T1000 (cell line): ENCODE measurements at places on chromosomes 5 and 9.
A peak's percentile ranks its signal among the peaks of the same experiment; 100 is the strongest.

GRCh38 chr9:107648153-107648715 lies 158.7 kb upstream of the KLF4 start:
- no peak for DNase-seq

GRCh38 chr5:34499001-34499734 lies 157.0 kb upstream of the RAI14 start:
- no peak for DNase-seq

- no peak for DNase-seq
These were observed 24.5 kb upstream of the SEMA4D start for GRCh38 chr9:89522261-89522958.

DNA sequence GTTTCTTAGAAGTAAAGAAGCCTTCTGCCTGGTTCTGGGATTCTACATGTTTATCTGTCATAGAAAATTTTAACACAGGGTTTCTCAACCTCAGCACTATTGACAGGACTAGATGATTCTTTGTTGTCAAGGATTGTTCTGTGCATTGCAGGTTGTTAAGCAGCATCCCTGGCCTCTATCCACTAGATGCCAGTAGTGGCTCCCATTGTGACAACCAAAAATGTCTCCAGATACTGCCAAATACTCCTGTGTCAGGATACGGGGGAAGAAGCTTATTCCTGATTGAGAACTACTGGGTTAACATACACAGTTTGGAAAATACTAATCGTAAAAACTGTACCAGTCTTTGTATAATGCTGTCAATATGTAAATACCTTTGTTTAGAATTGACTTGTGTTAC lies 167.1 kb downstream of the NIPBL start:
- no peak for DNase-seq

DNA sequence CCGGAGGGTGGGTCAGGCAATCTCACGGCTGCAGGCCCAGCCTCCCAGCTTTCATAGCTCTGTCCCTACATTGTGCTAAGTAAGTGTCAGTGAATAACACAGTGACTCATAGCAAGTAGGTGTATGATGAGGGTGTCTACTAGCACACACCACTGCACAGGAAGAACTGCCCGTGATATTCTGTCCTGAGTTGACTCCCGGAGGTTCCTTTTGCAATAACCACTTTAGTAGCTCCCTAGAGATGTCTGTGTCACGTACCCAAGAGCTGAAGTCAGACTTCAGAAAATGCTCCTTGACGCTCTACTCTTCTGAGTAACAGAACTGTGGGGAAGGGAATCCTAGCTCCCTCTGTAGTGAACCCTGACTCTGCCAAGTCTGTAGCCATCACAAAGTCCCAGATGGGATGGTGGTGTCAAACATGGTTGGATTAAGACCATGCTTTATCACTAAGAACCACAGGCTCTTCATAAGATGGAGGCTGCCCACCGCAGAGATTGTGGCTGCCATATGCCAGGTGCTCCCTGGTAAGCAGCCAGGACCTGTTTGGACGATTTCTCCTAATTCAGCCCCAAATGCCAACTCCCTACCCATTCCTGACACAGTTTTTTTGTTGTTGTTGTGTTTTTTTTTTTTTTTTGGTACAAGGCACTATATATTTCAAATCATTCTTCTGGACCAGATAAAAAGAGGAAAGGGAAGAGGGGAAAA lies 352.6 kb upstream of the PANK3 start:
- DNase-seq = peak; percentile 15

GRCh38 chr9:133274236-133275104 lies 531 bp downstream of the ABO start:
- DNase-seq = no peak

DNA sequence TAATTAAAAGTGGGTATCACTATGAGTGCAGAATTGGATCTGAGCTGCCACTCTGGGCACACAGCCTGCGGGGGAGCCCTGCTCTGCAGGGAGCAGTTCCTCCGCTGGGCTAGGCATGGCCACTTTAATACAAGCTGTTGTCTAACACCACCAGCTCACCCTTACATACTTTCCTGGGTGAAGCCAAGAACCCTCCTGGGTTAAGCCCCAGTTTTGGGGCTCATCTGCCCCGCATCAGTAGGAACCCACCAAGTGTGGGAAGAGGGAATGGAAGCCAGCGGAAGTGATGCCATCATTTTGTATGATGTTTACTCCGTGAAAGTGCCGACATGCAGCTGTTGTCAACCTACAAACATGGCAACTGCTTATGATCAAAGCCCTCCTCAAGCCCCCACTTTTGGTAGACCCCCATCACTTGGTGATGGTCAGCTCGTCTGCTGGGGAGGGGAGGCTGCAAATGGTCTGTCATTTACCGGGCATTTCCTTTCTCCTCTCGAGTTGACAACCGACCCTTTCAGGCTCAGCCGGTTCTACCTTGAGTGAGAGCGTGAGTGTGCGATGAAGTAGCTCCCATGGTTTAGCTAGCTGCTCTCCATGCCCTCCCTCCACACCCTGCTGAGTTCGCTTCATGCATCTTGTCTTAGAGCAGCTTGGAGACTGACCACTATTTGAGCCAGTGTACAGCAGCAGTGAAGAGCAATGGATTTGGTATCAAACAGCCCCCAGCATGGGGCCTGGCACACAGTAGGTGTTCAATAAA lies 95.3 kb upstream of the IER5L start:
- DNase-seq = no peak

DNA sequence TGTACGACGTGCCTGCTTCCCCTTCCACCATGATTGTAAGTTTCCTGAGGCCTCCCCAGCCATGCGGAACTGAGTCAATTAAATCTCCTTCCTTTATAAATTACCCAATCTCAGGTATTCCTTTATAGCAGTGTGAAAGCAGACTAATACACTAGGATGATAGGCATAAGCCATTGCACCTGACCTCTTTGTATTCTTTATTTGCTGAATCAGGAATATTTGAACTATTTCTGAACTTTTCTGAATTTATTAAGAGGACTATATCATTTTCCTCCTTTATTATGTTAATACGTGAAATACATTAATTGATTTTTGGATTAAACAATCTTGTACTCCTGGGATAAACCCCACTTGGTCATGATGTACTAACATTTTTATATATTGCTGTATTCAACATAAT lies 28.2 kb upstream of the NR4A3 start:
- no peak for DNase-seq

- DNase-seq = no peak
These were observed 219.9 kb upstream of the GLRA1 start for GRCh38 chr5:152144556-152144955.

DNA sequence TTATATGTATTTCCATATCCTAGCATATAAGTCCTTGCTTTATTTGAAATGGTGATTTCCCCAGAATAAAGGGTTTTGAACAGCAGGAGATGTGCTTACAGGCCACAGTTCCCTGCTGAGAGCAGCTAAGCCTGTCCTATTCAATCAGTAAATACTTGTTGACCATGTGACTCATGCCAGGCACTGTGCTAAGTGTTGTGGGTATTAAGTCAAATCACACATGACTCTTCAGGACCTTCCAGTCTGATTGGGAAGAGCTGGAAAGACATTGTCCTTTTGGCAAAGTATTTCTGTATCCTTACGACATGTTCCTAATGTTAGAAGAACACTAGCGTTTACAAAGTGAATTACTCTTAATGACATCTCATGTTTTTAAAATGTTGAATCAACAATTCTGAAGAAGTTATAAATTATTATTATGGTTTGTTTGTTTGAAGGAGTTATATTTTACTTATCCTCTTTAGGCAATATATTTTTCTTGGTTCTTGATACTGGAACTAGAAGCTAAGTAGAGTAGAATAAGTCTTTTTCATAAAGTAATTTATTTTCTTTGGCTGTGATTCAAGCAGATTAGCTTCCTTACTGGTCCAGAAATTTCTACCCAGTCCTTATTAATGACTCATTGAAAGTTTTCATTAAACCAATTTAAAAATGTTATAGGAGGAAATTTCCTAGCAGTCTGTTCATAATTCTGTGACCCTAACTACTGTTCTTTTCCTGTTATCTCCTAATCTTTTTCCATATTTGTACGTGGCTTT lies 82.1 kb downstream of the GAPVD1 start:
- DNase-seq = no peak

DNA sequence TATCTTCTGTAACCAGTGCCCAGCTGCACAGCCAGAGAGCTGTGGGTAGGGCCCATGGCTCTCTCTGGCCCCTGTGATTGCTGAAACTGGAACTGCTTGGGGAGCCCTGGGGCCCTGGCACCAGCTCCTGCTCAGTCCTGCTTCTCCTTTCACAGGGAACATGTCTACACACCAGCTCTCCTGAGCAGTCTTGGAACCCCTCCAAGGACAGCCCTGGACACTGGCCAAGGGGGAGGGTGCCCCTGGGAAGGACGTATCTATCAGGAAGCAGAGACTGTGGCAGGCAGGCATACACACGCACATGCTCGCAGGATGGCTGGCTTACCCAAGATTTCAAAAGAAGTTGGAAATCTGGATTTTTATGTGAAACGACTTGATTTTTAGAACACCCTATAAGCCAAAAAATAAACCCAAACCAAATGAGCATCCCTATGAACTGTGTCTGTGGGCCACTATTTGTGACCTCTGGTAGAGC lies 8.8 kb upstream of the TRAF1 start:
- DNase-seq = peak; percentile 74

GRCh38 chr5:54700986-54701578 lies 183.5 kb downstream of the SNX18 start:
- DNase-seq = peak; percentile 55

- no peak for DNase-seq
These were observed 12.3 kb upstream of the CAST start for GRCh38 chr5:96649681-96650540.

DNA sequence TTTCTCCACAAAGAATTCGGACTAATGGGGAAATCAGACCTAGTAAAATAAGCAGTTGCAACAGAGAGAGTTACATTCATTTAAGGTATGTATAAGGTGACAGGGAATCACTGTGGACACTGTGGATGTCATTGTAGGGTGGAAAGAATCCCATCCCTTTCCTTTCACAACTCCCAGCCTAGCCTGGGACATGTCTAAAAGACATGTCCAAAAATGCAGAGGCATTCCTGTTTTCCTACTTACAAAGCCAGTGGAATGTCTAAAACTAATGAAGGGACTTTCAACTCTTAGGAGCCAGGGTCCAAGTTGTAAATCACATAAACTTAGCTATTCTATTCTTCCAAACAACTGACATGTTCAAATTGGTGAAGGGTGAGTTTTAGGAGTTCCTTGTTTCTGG lies 511.0 kb downstream of the PRELID2 start:
- DNase-seq = no peak

DNA sequence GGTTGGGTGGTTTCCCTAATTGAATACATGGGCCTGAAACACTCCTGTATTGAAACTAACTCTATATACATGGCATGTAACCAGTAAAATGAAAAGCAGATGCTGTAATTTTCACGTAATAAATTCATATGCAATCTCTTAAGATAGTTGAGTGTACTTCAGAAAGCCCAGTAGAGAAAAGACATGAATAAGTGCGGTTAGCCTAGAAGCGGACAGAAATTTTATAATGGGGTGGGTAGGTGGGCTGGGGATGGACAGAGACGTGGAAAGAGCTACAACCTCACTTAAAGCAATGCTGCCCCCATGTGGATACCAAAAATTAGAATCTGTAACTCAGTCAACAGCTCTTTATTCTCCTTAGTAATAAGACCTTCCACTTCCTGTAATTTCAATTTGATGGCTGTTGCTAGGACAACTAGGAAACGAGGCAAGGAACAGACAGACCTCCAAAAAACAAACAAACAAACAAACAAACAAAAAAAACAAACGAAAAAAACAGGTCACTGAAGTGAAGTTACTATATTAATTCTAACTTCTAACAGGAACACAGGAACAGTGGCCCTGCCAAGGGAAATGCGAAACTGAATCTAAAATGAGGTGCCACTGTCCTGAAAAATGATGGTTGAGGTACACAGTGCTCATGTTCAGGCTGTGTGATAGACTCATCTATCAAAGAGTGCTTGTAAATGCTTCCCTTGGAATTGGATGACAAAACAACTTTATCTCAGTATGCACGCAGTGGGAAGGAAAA lies 103.4 kb upstream of the GNA14 start:
- DNase-seq = peak; percentile 7

DNA sequence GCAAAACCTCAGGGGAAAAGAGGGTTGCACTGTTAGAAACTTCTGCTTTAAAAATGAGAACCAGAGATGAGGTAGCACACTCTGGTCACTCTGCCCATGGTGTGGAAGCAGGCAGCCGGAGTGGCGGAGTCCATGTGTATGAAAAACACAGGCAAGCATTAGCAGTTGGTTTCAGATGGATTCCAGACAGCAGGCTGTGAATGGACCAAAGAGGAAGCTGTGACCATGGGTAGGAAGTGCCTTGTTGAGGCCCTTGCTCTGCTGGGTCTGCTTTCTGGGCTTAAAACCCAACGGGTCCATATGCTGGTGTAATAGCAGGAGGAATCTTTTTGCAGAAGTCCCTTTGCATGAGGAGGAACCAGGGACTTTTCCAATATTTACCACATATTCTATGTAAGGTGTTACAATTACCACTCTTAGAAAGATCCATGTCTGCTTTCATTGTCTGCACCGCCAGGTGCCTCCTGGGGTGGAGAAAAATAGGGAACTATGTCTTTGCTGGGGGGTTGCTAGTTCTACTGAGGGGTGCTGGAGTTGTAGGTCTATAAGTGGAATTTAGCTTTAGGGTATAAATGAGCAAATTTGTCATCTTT lies 77.0 kb downstream of the ANKRD55 start:
- no peak for DNase-seq

DNA sequence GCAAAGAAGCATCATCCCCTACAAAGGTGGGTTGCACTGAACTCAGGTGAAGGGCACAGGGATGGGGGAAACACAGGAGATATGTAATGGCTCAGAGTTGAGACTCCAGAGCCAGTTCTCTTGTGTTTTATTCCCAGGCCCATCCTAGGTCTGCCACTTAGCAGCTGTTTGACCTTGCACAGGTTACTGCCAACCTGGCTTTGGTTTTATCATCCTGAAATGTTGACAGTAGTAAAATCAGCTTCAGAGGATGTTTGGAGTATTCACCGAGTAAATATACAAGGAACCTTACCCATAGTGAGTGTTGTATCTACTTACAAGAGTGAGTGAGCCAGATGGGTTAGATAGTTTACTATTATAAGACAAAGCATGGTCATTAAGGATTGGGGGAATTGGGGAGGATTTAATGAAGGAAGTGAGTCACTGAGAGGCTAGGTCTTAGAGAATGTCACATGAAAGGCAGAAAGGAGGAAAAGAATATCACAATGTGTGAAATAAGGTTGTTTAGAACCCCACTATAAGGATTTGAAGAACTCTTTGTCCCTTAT lies 141.3 kb downstream of the MAN2A1 start:
- no peak for DNase-seq

DNA sequence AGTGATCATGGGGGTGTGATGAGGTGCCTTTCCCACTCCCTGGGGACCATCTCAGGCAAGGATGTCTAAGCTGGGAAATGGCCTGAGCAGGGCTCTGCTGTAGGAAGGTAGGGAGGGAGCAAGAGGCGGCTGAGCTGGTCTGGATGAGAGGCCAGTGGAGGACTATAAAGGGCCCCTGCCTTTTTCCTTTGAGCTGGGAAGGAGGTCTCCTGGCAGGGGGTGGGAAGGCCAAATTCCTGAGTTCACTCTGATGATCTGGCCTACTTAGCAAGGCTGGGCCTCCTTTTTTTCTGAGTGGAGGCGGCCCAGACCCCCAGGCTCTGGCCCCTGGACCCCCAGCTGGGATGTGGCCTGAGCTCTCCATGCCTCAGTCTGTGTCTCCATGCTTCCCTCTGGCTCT lies 14.3 kb upstream of the PITX1 start:
- DNase-seq = no peak

GRCh38 chr5:147216552-147217154 lies 18.2 kb upstream of the STK32A start:
- no peak for DNase-seq

- no peak for DNase-seq
These were observed 653.8 kb upstream of the RIOK2 start for GRCh38 chr5:97836816-97837215.
